CD4-positive, alpha-beta T cell treated with Interleukin-15 for 4 hours (primary cell): ENCODE measurements at places on chromosomes 5 and 9.

- no peak for DNase-seq
Measured at GRCh38 chr9:134730761-134731496, 89.3 kb downstream of the COL5A1 start.

DNA sequence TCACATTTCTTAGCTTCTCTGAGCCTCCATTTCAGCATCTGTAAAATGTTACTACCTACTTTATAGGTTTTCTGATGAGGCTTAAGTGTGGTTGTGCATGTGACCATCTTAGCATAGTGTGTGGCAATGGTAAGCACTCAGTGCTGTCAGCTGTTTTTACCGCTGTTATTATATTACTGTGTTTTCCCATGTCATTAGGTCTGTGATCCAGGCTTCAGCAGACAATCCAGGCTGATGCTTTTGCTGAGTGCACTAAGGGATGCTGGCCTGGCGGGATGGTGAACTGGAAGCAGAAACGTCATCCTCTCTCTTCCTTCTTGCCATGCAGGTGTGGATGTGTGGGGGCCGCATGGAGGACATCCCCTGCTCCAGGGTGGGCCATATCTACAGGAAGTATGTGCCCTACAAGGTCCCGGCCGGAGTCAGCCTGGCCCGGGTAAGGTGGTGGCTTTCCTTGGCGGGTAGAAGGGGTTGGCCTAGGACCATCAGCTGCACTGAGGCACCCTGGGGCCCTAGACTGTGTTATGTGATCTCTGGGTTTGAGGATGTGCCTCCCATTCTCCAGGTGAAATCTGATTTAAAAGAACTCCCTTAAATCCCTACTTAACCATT is 41.9 kb upstream of the SAP30L start:
- DNase-seq, result no peak

- no peak for DNase-seq
Measured at GRCh38 chr5:180910735-180911134, 11.8 kb downstream of the BTNL8 start.

- no peak for DNase-seq
Measured at GRCh38 chr5:32299059-32299677, 13.6 kb downstream of the MTMR12 start.

DNA sequence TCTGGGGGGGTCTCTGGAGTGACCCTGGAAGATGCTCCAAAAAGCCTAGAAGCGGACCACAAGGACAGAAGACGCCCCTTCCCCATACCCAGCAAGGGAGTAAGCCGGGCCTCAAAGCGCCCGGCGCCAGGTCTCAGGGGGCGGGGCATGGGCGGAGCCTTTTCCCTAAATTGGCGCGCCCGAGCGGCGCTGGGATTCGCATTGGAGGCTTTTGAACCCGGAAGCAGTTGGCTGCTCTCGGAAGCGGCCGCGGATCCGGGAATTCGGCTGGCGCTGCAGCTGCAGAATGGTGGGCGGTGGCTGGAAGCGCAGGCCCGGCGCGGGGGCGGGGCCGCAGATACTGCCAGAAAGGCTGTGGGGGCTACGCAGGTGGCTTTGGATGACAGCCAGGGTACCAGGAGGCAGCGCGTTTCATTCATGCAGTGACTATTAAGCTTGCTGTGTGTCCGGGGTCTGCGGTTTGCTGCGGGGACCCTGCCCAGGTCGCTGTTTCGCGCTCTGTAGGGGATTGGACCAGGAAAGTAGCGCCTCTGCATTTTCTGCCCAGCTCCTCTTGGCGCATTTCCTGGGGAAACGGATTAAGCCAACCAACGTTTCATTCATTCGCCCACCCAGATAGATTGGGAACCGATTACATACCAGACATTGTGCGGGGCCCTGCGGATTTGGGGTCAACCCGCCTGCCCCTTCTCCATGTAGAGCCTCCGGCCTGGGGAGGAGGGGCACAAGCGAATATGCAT is 83.0 kb upstream of the FREM1 start:
- DNase-seq, result peak; percentile 44

- no peak for DNase-seq
Measured at GRCh38 chr5:179230061-179230461, 115.2 kb downstream of the ADAMTS2 start.

DNA sequence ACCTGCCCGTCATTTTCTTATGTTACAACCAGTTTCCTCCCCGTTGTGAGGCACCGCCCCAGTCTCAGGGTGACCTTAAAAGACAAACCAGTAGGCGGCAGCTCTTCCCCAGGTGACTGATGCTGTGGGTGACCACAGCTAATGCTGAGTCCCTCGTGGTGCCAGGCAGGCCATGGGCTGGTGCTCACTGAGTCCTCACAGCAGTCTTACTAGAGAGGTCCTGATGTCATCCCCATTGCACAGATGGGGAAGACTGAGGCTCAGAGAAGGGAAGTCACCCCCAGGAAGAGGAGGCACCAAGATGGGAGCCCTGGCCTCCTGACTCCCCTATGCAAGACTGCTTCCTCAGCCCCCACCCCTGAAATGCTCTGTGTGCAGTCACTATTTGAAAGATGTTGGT is 978 bp downstream of the CFAP157 start:
- peak; percentile 66 for DNase-seq

DNA sequence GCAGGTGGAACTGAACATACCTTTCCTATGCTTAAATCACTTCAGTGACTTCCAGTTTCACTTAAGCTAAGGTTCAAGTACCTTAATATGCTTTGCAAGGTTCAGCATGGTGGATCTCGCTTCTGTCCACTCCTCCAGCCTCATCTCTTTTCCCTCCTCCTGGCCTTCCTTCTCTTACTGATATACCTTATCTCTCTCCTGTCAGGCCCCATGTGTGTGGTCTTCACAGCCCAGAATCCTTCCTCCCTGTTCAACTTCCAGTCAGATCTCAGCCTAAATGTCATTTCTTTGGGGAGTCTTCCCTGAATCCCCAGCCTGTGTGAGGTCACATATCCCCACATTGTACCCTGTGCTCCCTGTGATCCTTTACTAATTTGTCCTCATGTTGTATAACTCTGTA is 87.7 kb downstream of the ANGPTL2 start:
- DNase-seq, result no peak
